ENCODE measurements at places on chromosomes 16 and 17. TPM values are rescaled to one million over a fixed set of nuclear protein-coding genes. Genes with fewer than 3 reads are reported as not detected.

- DNase-seq: no peak
Measured at GRCh38 chr17:46182961-46183360, 10.3 kb downstream of the KANSL1 start.

GRCh38 chr17:80946449-80946848, 45.2 kb upstream of the CHMP6 start:
- DNase-seq: no peak

- no peak for DNase-seq
Measured at GRCh38 chr16:53542283-53542682, 39.3 kb upstream of the AKTIP start.

DNA sequence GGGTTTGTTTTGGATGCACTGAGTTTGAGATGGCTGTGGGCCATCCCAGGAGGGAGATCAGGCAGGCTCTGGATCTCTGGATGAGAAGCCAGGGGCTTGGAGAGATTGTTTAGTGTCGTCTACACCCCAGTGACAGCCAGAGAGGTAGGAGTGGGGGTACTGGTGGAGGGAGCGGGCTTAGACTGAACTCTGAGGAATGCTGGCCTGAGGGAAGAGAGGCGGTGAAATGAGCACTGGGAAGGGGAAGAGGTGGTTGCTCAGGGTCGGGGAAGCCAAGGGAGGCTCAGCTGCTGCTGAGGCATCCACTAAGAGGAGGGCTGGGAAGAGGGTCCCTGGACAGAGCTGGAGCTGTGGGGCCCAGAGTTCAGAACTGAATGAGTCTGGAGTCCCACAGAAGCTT, 23.6 kb downstream of the CACNA1G start:
- DNase-seq: no peak

DNA sequence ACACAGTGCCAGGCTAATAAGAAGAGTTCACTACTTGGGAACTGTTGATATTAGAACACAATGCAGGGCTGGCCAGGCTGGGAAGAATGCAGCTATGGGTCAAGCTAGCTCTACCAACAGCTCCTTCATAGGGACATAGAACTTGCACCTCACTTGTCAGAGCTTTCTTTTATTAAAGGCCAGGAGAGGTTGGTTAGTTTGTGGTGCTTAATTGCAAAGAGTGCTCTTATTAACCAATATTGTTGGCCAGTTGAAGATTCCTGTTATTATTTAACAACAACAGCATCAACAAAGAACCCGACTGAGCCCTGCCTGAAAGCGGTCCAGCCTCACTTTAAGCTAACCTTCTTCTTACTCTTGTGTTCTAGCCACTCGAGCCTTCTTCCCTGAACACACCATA, 43.4 kb upstream of the ANKFN1 start:
- DNase-seq: no peak

GRCh38 chr17:50107790-50108414, 12.8 kb downstream of the PDK2 start:
- DNase-seq: no peak

Gene CDT1
- total RNA-seq: not detected

Gene ASIC2
- not detected for total RNA-seq

Gene ERI2
- total RNA-seq: 10.4 TPM

Measured in naive thymus-derived CD4-positive, alpha-beta T cell (primary cell).